ENCODE measurements at places on chromosomes 6 and 20. TPM values are rescaled to one million over a fixed set of nuclear protein-coding genes. Genes with fewer than 3 reads are reported as not detected.

Gene CGAS
- total RNA-seq, result 10.4 TPM

GRCh38 chr6:155366325-155366724, 52.0 kb upstream of the TFB1M start:
- no peaks in the 10 kb centered on the region for H3K4me1 ChIP-seq
- H3K27me3 ChIP-seq, result no peaks in the 10 kb centered on the region
- no peak for DNase-seq
- H3K4me3 ChIP-seq, result no peak overlapping the region
- no peaks in the 10 kb centered on the region for H3K36me3 ChIP-seq

GRCh38 chr6:14310960-14311359, 193.4 kb downstream of the CD83 start:
- no peaks in the 10 kb centered on the region for H3K27me3 ChIP-seq
- H3K4me3 ChIP-seq, result no peak overlapping the region
- no peaks in the 10 kb centered on the region for H3K36me3 ChIP-seq
- H3K27ac ChIP-seq, result peak overlapping the region; percentile 7
- H3K4me1 ChIP-seq, result peaks cover 8% of the 10 kb centered on the region
- DNase-seq, result peak; percentile 63

- H3K27ac ChIP-seq, result no peak overlapping the region
- H3K4me1 ChIP-seq, result no peaks in the 10 kb centered on the region
- no peaks in the 10 kb centered on the region for H3K36me3 ChIP-seq
- no peak overlapping the region for H3K4me3 ChIP-seq
Observed at GRCh38 chr20:46229478-46230105, 78.7 kb downstream of the CDH22 start.

DNA sequence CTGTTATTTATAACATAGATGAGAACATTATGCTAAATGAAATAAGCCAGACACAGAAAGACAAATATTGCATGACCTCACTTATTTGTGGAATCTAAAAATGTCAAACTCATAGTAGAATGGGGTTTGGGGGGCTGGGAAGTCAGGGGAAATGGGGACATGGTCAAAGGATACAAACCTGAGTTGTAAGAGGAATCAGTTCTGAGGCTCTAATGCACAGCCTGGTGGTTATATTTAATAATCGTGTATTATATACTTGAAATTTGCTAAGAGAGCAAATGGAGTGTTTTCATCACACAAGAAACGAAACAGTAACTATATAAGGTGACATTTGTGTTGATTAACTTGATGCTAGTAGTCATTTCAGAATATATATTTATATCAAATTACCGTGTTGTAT, 40.8 kb upstream of the GFOD1 start:
- H3K4me3 ChIP-seq, result no peak overlapping the region
- H3K36me3 ChIP-seq, result no peaks in the 10 kb centered on the region
- H3K27ac ChIP-seq, result no peak overlapping the region
- DNase-seq, result no peak
- H3K27me3 ChIP-seq, result no peaks in the 10 kb centered on the region

Gene TMC2
- 0.92 TPM for total RNA-seq

DNA sequence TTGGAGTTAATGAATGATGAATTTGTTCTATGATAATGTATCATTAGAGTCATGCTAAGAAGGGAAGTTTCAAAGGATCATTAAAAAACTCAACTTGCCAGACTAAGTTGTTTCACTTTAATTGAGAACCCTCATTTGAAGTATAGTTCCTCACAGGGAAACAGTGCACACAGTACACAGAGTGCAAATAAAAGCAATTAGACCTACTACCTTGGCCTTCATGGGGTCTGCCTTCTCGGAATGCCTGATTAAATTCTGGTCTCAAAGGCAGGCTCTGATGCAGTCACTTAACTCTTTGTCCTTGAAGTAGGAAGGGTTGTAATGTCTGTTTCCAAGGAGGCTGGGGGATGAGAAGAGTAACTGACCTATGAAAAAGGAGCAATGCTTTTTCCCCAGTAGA, 457.3 kb downstream of the TBC1D32 start:
- H3K36me3 ChIP-seq, result no peaks in the 10 kb centered on the region
- no peak overlapping the region for H3K4me3 ChIP-seq
- no peak overlapping the region for H3K27ac ChIP-seq
- no peaks in the 10 kb centered on the region for H3K4me1 ChIP-seq

DNA sequence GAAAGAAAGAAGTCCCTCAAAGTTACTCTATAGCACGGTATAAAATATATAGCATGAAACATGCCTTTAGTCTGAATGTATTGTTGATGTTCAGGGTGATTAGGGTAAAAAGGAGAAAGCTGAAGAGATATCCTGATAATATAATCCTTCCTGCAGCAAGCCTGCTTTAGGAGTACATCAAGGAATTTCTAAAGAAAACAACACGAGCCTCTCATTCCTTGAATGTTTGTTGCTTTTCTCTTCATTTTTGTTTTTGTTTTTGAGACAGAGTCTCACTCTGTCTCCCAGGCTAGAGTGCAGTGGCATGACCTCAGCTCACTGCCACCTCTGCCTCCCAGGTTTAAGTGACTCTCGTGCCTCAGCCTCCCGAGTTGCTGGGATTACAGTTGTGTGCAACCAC, 79.1 kb downstream of the CD164 start:
- no peaks in the 10 kb centered on the region for H3K36me3 ChIP-seq
- H3K4me3 ChIP-seq, result no peak overlapping the region
- H3K27ac ChIP-seq, result no peak overlapping the region
- peaks cover 13% of the 10 kb centered on the region for H3K4me1 ChIP-seq
- DNase-seq, result no peak

GRCh38 chr6:110307368-110307767, 50.8 kb downstream of the METTL24 start:
- no peaks in the 10 kb centered on the region for H3K4me1 ChIP-seq
- DNase-seq, result no peak
- H3K36me3 ChIP-seq, result no peaks in the 10 kb centered on the region
- H3K27ac ChIP-seq, result no peak overlapping the region

Gene PI3
- 9.2 TPM for total RNA-seq

Gene HACE1
- total RNA-seq, result 11.5 TPM

GRCh38 chr6:130622142-130622541, 205.1 kb upstream of the SMLR1 start:
- no peaks in the 10 kb centered on the region for H3K4me1 ChIP-seq
- no peaks in the 10 kb centered on the region for H3K27me3 ChIP-seq
- no peak overlapping the region for H3K27ac ChIP-seq

Gene ASCC3
- 34.8 TPM for total RNA-seq

- H3K36me3 ChIP-seq, result no peaks in the 10 kb centered on the region
- H3K4me1 ChIP-seq, result peaks cover 11% of the 10 kb centered on the region
- H3K27ac ChIP-seq, result peak overlapping the region; percentile 42
- no peaks in the 10 kb centered on the region for H3K27me3 ChIP-seq
Observed at GRCh38 chr6:36368921-36369865, 18.3 kb downstream of the ETV7 start.

DNA sequence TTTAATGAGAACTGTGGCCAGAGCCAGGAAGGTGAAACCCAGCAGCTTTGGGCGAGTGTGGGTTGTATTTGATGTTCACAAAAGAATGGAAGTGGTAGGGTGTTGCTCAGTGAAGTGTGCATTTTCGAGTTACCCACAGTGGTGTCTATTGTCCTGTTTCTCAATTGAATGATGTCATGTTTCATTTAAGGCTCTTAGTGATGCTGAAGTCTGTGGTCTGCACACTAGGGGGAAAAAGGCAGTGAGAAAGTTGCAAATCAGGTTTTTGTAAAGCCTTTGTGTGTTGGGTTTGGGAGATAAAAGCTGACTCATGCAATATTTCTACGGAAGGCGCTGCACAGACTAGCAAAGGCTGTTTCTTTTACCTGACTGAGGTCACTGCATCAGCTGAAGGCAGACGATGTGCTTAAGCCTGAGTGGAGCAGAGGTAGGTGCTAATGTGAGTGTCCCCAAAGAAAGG, 121.1 kb downstream of the PLEKHG1 start:
- no peak overlapping the region for H3K4me3 ChIP-seq
- H3K27me3 ChIP-seq, result no peaks in the 10 kb centered on the region
- peaks cover 16% of the 10 kb centered on the region for H3K4me1 ChIP-seq
- H3K36me3 ChIP-seq, result no peaks in the 10 kb centered on the region

- peaks cover 53% of the 10 kb centered on the region for H3K4me1 ChIP-seq
- H3K27ac ChIP-seq, result peak overlapping the region; percentile 70
- DNase-seq, result no peak
- H3K4me3 ChIP-seq, result no peak overlapping the region
- H3K27me3 ChIP-seq, result no peaks in the 10 kb centered on the region
- no peaks in the 10 kb centered on the region for H3K36me3 ChIP-seq
Observed at GRCh38 chr20:53941680-53942471, 128.5 kb downstream of the BCAS1 start.

DNA sequence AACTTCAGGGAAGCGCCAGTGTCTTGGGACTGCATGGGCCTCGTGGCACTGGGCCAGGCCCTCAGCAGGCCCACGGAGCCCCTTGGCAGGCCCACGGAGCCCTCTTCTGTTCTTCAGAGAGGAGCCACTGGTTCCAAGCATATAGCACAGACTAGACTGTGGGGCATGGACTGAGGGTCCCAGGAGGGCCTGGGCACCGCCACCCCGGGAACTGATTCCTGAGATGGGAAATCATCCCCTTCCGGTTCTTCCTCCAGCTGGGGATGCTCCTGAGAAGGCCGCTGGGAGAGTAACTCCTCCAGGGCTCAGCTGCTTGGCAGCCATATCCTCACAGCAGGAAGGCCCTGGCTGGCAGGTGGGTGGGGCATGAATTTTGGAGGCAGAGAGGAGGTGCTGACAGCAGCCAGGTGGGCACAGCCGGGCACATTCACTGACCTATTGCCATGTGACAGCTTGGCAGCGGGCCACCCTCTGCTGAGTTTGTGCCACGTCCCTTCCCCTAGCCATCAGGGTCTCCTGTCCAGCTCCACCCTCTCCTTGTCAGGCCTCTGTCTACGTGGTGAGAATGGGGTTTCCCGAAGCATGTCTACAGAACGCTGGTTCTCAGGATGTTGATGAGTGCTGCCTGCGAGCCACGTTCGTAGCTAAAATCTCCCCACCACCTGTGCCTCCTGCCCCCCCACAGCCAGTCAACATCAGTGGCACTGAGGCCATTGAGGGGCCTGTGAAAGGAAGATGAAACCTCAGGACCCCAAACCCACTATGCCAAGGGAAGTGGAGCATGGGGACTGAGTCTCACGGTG, 152.1 kb downstream of the TAF4 start:
- H3K27me3 ChIP-seq, result peaks cover 19% of the 10 kb centered on the region
- peak; percentile 29 for DNase-seq
- H3K36me3 ChIP-seq, result no peaks in the 10 kb centered on the region

- H3K4me1 ChIP-seq, result peaks cover 20% of the 10 kb centered on the region
- no peaks in the 10 kb centered on the region for H3K27me3 ChIP-seq
- no peak overlapping the region for H3K27ac ChIP-seq
- no peak for DNase-seq
Observed at GRCh38 chr6:14642842-14643241, 525.3 kb downstream of the CD83 start.

- no peaks in the 10 kb centered on the region for H3K4me1 ChIP-seq
- peaks cover 38% of the 10 kb centered on the region for H3K27me3 ChIP-seq
- H3K36me3 ChIP-seq, result no peaks in the 10 kb centered on the region
Observed at GRCh38 chr20:62531046-62531838, 55.4 kb upstream of the GATA5 start.

Gene CGA
- not detected for total RNA-seq

DNA sequence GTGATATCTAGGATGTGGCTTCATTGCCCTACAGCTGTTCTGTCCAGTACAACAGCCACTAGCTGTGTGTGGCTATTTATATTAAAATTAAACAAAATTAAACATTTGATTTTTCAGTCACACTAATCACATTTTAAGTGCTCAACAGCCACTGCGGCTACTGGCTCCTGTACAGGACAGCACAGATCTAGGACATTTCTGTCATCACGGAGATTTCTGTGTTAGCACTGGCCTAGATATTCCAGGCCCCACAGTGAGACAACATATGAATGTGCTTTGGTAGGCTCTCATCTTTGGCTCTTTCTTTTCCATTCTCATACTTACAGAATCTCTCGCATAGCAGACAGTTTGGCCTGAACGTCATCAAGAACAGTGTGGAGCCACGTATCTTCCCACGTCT, 48.4 kb upstream of the ZBTB24 start:
- no peaks in the 10 kb centered on the region for H3K4me1 ChIP-seq
- no peak for DNase-seq
- no peak overlapping the region for H3K4me3 ChIP-seq
- H3K27me3 ChIP-seq, result no peaks in the 10 kb centered on the region
- H3K36me3 ChIP-seq, result no peaks in the 10 kb centered on the region
- H3K27ac ChIP-seq, result no peak overlapping the region

Gene GTSF1L
- not detected for total RNA-seq

- H3K4me3 ChIP-seq, result no peak overlapping the region
- H3K4me1 ChIP-seq, result peaks cover 22% of the 10 kb centered on the region
- H3K27ac ChIP-seq, result no peak overlapping the region
- H3K36me3 ChIP-seq, result no peaks in the 10 kb centered on the region
- peak; percentile 54 for DNase-seq
- no peaks in the 10 kb centered on the region for H3K27me3 ChIP-seq
Observed at GRCh38 chr6:88380083-88380482, 213.9 kb upstream of the CNR1 start.

DNA sequence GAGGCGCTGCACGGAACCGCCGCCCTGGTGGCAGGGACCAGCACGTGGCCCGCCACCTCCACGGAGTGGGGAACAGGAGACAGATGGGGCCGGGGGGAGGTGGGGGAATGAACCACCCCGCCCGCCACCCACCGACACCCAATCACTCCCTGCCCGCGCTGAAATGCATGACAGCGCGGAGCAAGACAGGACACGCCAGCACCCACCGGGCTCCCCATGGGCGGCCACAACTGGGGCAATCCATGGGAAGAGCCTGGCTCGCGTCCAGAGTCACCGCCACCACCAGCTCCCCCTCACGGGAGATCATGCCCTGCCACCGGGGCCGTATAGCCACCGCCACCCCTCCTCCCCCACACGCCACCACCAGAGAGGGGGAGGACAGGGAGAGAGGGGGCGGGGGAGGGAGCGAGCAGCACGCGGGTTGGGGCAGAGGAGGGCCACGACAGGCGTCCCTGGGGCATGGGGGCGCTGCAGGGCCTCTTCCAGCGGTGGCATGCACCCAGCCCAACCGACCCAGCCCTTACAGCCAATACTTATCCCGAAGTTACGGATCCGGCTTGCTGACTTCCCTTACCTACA, 744.3 kb upstream of the DEFB115 start:
- H3K4me3 ChIP-seq, result no peak overlapping the region
- H3K27ac ChIP-seq, result no peak overlapping the region
- H3K36me3 ChIP-seq, result no peaks in the 10 kb centered on the region
- no peak for DNase-seq
- no peaks in the 10 kb centered on the region for H3K4me1 ChIP-seq
- H3K27me3 ChIP-seq, result no peaks in the 10 kb centered on the region

DNA sequence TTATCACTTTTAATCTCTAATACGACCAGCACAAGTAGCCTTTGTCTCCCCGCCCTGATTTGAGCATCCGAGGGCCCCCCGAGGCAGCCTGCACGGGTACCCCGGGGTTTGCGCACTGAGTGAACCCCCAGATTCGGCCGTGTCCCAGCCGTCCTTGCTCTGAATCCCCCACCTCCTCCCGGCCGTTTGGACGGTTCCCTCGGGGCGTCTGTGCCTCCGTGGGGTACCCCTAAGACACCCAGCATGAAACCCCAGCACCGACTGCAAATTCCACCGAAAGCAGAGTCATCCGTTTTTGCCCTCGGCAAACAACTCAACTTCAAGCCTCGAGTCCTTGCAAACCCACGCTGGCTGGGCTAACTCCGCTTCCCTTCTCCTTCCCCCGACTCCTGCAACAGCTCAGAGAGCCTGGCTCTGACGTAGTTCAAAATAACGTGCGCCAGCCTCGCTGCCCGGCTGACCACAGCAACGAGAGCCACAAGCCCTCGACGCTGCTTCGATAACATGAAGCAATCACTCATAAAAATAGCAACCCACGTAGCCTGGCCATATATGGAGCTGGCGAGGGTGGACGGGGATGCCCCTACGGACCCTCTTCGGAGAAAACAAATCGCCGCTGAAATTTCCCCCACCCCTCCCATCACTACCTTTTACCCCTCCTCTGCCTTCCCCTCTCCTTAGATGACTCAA, 764 bp upstream of the SNAP25 start:
- H3K4me1 ChIP-seq, result peaks cover 8% of the 10 kb centered on the region
- peaks cover 39% of the 10 kb centered on the region for H3K27me3 ChIP-seq
- DNase-seq, result no peak
- no peaks in the 10 kb centered on the region for H3K36me3 ChIP-seq
- peak overlapping the region; percentile 66 for H3K27ac ChIP-seq

All from lower lobe of right lung (tissue), 2 donors.